ENCODE measurements at places on chromosomes 2 and 18.

DNA sequence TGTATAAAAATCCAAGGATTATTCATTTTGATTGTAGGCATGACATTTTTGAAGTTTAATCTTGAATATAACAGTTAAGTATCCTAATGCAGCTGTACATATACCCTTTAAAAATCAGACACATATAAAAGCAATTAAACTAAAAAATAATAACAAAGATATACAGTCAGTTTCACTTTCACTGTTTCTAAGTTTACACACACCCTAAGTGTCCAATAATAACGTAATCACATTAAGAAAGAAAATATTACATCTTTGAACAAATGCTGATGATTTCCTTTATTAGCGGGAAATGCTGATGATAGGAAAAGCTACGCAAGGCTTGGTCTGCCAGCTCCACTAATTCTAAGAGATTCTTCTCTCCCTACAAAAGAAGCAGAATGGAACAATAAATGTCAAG, 38.8 kb downstream of the RTTN start:
- no peak for DNase-seq

- DNase-seq = peak; percentile 64
Measured at GRCh38 chr2:150133623-150134022, 353.8 kb downstream of the RND3 start.

GRCh38 chr2:8334866-8335325, 347.0 kb upstream of the ID2 start:
- no peak for DNase-seq

- DNase-seq = no peak
Measured at GRCh38 chr2:28313220-28313784, 79.4 kb upstream of the FOSL2 start.

DNA sequence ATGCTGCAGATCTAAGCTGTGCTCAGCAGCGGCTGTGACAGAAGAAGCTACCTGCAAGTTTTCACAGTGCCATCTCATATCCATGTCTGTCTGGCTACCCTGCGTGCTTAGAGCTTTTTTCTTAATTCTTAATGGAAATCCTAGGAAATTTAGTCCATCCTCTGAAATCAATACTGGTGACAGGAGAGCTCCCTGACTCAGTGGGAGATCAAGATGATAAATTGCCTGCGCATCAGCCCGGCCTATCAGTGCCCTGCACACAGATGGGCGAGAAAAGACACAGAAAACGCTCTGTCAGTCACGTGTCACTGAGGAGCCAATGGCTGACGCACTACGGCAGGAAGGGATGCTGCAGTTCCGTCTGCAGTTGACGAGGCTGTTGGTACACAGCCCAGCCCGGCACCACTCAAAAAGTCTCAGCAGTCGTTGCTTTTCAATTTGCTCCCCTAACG, 819.6 kb upstream of the FSHR start:
- DNase-seq = peak; percentile 89

DNA sequence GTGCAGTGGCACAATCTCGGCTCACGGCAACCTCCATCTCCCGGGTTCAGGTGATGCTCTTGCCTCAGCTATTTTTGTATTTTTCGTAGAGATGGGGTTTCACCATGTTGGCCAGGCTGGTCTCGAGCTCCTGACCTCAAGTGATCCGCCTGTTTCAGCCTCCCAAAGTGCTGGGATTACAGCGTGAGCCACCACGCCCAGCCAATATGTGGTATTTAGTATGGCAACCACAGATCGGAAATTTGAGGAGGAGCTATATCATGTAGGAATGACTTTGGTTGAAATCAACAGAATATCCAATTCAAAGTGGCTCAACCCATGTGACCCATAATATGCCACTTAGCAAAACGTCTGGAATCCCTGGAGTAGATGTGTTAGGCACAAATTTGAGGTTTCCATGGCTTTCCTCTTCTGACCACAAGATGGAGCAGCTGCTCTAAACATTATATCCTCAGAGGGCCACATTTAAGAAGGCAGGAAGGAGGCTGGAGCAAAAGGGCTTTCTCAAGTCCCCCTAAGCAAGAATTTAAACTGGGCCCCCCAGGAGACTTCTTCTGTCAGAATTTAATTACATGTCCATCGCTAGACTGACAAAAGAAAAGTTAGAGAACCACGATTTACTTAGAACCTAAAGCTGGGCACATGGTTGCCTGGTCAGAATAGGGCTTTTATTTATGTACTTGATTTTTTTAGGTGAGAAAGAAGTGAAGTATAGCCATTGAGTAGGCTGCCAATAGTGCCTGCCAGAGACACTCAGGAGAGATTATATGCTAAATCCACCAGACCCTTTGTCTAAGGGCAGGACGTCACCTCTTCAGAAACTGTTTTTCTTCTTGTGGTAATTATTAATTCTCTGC, 49.6 kb upstream of the ITSN2 start:
- peak; percentile 34 for DNase-seq

Measured in stomach (tissue), 19 donors.